ENCODE measurements at places on chromosomes 12 and 14.

- DNase-seq = no peak
Observed at GRCh38 chr14:68819260-68819691, 26.4 kb upstream of the ZFP36L1 start.

GRCh38 chr12:47268501-47269454 lies 189.0 kb upstream of the AMIGO2 start:
- no peak for DNase-seq

GRCh38 chr12:85923767-85924331 lies 49.8 kb downstream of the NTS start:
- DNase-seq = no peak

GRCh38 chr12:3342051-3342450 lies 149.0 kb upstream of the PRMT8 start:
- DNase-seq = peak; percentile 83

DNA sequence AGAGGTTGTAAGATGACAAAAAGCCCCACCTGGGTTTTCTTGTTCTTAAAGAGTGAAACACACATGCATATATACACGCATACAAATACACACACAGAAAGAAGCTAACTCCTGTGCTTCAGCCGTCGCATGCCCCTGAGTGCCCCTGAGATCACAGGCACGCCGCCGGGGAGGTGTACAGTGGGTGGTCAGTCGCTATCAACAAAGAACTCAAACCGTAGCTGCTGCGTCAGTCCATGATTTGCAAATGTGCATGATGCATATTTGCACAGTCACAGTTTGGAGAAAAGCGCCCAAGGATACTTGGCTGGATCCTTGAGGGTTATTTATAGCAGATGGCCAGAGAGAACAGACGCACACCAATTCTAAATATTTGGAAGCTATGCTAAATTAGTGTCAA lies 206.9 kb downstream of the TMEM132D start:
- no peak for DNase-seq

DNA sequence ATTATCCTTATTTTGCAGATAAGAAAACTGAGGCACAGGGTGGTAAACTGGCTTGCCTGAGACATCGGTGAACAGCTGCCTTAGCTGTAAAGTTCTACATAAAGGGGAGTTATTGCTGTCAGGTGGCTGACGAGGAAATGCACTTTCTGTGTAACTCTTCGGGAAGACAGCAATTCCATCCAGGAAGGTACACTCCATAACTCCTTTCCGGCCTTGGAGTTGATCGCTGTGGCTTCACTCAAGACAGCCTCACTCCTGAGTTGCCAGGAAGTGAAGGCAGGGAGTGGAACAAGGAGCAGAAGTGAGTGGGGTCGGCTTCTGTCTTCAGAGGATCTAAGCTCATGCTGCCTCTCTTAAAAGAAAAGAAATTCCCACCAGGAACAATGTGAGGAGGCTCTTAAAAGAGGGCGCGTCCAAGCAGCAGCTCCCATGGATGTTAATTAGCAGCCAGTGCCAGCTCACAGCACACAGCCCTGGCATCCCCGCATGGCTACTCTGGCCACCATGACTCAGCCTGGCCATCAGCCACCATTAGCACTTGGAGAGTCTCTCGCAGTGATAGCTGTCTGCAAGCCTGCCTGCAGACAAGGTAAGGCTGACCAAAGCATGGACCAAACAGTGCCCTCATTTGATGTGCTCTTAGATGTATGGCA lies 60.3 kb downstream of the NUAK1 start:
- DNase-seq = no peak

DNA sequence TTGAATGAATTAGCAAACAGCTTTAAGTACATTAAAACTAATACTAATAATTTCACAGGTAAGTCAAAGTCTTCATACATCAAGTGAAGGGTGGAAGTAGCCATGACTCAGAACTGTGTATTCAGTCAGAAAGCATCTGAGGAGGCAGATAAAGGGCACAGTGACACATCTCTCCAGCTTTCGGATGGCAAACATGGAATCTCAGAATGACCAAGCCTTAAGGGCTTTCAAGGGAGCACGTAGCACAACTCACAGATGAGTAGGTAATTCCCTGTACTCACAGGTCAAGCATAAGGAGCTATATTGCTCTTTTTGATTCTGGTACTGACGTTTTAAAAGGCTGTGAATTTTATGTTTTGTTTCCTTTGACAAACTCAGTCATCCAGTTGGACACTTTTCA lies 56.0 kb downstream of the MDGA2 start:
- no peak for DNase-seq

- no peak for DNase-seq
Observed at GRCh38 chr14:105495101-105495989, 4.3 kb downstream of the TEDC1 start.

DNA sequence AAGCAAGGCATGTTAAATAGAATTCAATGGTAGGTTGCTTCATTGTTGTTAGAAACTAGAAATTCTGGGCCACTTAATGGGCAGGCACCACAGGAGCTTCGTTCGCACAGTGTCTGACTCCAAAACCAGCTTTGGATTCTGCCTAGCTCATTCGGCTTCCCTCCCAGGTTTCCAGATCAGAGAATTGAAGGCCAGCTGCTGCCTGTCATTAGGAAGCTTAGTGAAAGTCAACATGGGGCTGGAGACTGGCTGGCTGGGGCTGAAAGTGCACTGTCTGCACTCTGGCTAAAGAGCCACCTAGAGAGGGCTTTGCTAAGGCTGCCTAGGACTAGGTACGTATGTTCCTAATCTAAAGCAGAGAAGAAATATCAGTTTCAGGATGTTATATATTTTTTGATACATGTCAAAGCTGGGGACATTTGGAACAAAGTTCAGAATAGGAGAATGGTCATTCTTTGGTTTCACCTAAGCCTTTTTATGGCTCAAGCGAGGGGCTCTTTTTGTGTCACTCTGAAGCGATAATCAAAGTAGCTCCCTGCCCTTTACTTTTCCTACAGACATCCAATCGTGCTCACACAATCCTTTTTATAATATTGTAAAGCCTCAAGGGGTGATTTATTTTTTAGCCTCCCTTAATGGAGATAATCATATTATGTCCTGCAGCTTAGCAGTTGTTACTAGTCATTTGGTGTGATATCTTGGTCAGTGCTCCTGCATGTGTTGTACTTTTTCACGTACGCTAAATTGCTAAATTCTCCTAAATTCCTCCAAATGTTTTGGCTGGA lies 238.5 kb upstream of the NAV3 start:
- DNase-seq = peak; percentile 67

- no peak for DNase-seq
Observed at GRCh38 chr14:93745603-93746273, 42.5 kb downstream of the PRIMA1 start.

- DNase-seq = no peak
Observed at GRCh38 chr12:95004610-95005009, 1.1 kb upstream of the NDUFA12 start.

DNA sequence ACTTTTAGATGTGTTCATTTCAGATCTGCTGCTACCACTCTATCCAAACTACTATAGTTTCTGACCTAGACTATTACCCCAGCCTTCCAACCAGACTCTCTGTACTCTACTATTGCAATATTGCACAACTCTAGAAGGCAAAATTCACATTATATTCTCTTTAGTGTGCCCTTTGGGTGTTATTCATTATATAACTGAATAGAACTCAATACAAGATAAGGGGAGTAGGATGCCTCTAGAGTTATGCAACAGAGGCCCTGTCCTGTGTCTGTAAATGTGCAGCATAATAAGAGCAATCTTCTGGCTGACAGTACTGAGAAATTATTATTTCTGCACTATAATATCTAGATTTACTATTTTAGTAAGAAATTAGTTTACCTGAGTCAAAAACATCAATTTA lies 63.1 kb downstream of the LRRC9 start:
- DNase-seq = no peak

- DNase-seq = peak; percentile 82
Observed at GRCh38 chr12:54352022-54352531, 12.2 kb downstream of the GPR84 start.

GRCh38 chr12:29103539-29103974 lies 45.5 kb upstream of the FAR2 start:
- DNase-seq = no peak

DNA sequence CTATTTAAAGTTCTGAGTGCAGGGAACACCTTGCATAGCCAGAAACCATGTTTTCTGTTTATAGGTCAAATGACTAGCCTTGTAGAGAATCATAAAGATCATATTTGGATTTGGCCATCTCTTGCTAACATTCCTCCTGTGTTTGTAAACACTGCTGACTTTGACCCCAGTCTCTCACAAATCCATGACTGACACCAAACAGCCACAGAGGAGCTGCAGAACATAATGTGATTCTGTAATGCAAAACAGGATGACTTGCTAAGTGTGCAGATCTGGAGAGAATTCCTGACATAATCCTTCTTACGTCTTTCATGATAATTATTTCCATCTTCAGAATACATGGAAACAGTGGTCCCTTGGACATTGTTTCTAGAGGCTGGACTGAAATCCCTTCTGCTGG lies 211.8 kb downstream of the BMP4 start:
- DNase-seq = no peak

DNA sequence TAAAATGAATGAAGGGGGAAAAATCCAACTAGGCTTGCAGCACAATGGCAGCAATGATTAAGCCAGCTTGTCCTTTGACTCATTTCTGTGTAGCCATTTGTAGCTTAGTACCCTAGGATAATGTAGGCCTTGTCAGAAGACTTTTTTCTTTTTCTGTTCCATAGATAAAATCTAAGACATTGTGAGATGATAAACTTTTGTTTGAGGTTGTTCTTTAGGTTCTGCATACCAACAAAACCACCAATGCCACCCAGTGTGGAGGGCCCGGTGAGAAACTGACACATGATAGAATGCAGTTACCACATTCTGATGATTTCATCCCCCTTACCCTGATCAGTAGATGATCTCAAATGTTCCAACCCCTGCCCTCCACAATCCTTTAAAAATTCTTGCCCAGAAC lies 6.6 kb upstream of the KLRD1 start:
- DNase-seq = no peak

- DNase-seq = no peak
Observed at GRCh38 chr12:42306297-42306696, 19.6 kb downstream of the ZCRB1 start.

DNA sequence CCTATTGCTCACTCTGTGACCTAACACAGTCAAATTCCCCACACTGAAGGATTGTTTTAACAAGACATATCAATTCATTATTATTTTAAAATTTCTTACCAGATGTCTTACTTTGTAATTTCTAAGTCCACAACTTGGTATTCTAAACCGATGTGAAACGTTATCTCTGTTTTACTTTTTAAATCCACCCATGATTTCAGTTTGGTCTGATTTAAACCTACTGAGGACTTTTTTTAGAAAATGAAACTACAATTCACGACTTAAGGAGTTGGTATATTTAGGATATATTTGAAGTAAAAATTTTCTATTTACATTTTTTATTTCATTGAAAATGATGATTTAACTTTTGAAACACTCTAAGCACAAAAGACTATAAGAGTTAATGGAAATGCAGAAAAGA lies 35.1 kb upstream of the GRIP1 start:
- no peak for DNase-seq

DNA sequence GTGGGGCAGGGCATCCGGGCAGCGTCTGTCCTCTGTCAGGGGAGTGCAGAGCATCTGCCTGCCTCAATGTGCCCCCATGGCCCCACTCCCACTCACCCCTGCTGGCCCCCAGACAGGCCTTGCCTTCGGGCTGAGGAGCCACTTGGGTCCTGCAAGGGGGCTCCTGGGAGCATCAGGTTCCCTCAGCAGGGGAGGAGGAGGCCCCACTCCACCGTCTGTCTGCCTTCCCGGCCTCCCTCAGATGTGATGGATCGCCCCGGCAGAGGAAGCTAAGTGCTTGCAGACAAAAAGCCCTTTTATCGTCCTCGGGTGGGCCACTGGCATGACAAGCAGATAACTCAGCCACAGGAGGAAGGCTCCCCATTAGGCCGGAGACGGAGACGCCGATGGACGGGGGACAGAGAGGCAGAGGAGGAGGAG lies 35.1 kb downstream of the NCOR2 start:
- DNase-seq = no peak

DNA sequence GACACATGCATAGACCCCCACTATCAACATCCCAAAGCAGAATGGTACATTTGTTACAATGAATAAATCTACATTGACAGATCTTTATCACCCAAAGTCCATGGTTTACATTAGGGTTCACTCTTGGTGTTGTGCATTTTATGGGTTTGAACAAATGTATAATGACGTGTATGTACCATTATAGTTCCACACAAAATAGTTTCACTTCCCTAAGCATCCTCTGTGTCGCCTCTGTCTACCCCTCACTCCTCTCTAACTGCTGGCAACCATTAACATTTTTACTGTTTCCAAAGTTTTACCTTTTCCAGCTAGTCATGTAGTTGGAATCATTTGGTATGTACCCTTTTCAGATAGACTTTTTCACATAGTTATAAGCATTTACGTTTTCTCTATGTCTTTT lies 69.5 kb upstream of the LMO3 start:
- no peak for DNase-seq

DNA sequence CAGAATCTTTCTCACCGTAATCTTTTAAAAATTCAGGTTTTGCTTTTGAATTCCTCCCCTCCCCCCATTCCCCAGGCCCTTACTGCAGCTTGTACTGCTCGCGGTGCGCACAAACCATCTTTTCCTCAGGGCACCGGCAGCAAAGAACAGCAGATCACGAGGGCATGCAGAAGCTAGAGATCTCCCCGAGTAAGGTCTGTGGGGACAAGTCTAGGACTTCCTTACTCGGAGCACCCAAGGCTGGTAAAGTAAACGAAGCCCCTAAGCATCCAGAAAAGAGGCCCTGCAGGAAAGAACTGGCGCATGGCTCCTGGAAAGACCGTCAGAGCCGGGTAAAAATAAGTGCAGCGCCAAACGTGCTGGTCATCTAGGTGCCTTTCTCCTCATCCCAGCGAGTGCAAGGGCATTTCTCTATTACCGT lies 727 bp downstream of the LDHB start:
- no peak for DNase-seq

DNA sequence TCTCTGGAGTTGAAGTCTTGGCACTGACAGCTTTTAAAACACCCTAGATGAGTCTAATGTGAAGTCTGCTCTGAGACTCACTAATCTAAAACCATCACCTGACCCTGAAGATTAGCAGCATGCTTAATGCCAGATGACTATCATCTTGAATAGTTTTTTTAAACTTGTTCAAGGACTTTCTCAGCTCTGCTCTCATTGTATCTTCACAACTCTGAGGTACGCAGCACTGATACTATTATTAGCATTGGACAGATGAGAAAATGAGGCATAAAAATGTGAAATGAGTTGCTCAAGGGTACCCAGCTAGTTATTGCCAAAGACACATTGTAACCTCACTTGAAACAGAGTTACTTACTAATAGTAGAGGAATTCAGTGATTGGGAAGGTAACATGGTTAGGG lies 4.8 kb downstream of the SLC38A1 start:
- no peak for DNase-seq

DNA sequence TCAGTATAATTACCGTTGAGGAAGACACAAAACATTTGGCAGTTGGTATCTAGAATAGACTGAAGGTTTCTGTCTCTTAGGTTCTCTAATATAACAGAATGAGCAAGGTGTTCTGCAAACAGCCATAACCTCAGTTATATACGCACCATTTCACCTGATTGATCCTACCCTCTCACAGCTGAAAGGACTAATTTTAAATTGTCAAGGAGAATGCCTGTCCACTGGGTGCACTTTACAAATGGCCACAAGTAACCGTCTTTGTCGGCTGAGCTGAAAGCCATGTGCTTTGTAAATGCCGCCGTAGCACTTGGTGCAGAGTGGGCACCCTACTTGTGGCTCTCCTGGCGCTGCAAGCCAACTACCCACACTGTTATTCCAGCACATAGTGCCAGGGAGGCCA lies 466.3 kb downstream of the AACS start:
- no peak for DNase-seq

All from DMS153 (cell line).